ENCODE measurements at places on chromosomes 1 and 21.

DNA sequence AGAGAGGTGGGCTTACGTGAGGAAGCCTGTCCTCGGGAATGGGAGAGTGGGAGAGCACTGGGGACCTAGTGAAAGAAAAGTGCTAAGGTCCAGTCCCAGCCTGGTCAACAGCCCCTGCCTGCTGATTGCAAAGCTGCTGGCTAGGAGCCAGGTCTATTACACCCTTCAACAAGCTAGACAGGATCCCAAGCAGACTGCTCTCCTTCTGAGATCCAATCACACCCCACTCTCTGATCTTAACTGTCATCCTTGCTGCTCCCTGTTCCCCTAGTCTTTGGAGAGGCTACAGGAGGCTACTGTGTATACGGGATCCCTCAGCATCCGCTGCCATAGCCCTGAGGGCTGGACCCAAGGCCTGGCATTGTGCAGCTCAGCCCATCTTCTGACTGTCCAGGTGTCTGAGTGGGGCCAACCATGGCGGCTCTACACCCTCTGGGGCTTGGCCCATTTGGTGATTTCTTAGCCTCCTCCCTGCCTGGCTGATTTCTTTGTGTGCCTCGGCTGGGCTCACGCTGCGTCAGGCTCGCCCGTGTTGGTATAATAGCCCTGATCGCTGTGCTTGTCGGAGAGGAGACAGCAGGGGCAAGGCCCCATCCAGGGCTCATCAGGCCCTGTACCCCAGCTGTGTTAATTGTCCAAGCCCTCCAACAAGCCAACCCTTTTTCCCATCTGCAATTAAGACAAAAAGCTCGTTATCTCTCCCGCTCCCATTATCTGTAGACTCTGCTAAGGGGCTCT is 43.9 kb downstream of the NAV1 start:
- DNase-seq, result no peak

DNA sequence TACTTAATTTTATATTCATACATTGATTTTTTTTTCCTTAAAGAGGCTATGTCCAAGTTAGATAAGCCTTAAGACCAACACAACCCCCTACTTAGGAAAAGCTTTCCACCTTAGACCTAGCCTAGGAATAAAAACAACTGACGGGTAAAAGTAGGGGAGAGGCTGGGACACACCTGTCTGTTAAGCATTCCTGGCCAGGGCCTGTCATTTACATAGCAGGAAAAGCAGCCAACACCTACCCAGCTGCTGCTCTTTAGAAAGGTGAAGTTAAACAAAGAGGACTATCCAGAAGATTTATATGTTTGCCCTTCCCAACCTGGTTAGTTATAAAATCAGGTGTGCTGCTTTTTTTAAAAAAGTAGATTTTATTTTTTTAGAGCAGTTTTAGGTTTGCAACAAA is 29.1 kb upstream of the SAMD13 start:
- no peak for DNase-seq

DNA sequence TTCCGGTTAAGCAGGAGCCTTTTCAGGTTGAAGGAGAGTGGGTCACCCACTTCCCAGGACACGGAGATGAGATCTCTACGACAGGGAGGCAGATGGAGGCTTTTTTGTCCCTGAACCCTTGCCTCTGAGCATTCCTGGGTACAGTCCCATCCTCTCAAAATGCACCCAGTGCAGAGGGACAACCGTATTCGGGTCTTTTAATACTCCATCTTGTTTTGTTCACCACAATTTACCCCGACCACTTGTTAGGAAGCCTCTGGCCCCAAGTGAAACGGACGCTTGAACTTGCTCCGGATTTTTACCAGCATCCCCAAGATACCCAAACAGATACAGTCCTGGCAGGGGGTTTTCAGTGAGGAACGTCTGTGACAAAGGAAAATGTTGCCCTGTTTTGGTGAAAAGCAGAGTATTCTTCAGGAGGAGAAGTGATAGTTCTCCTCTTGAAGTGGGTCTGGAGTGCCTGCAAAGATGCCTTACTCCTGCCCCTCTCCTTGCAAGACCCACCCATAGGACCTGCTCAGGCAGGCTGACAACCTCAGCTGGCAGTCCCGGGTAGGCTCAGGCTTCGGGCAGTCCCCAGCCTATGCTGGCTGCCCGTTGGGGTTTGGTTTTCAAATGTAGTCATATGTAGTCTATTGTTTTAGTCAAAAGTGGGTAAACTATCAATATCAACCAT is 669 bp upstream of the ARL8A start:
- no peak for DNase-seq

- no peak for DNase-seq
Observed at GRCh38 chr1:151847867-151848596, 5.5 kb downstream of the THEM5 start.

DNA sequence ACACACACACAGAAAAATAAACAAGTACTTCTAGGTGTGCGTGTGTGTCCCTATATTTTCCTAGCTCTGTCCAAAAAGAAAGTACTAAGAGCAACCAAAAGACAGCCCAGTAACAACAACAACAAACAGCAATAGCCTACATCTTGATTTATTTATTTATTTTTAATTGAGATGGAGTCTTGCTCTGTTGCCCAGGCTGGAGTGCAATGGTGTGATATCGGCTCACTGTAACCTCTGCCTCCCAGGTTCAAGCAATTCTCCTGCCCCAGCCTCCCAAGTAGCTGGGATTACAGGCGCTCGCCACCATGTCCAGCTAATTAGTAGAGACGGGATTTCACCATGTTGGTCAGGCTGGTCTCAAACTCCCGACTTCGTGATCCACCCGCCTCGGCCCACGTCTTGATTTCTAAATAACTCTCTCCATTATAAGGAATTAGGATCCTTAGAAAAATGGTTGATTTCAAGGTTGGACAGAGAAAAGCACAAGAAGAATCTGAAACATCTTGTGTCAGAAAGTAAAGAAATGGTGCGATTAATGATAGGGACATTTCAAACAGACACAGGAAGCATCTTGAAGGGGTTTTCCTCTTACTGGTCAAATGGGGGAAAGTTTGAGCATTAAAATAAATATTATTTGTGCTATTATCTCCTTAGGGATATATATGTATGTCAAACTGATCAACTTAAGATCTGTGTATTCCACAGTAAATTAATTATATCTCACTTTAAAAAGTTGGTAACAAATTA is 59.4 kb downstream of the ARID4B start:
- DNase-seq, result no peak

DNA sequence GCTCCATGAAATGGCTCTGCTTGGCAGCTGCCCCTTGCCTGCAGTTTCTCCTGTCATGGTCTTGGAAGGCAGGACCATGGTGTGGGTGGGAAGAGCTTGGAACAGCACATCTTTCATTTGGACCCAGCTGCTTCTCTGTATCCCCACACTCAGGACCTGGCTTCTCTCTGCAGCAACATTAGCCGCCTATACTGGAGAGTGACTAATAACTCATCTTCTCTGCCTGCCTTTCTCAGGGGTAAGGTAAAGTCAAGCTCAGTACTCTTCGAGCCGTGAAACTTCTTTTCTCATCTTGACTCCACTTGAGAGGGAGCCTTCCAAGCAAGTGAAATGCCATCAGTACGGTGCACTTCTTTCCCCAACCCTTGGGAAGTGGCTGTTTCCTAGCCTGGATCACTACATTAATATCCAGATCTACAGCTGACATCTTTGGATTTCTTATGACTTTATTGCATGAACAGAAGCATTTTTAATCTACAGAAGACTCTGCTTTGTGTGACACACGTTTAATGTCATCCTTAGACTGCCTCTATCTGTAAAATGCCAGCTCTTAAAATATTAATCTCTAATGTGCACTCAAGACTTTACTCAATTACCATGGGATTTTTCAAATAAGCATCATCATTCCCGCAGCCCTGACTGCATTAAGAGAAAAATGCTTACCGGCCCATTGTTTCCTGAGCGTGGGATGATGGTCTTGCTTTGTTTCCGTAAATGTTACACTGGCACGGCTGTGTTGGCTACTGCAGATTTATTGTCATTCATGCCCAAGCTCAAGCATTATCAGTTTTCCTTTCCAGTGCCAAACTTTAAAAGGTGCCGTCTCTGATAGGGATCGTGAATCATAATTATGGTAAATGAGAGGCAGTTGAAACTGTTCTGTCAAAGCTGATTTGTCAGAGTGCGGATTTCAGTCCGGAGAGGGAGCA is 242.9 kb downstream of the HHAT start:
- DNase-seq, result no peak

DNA sequence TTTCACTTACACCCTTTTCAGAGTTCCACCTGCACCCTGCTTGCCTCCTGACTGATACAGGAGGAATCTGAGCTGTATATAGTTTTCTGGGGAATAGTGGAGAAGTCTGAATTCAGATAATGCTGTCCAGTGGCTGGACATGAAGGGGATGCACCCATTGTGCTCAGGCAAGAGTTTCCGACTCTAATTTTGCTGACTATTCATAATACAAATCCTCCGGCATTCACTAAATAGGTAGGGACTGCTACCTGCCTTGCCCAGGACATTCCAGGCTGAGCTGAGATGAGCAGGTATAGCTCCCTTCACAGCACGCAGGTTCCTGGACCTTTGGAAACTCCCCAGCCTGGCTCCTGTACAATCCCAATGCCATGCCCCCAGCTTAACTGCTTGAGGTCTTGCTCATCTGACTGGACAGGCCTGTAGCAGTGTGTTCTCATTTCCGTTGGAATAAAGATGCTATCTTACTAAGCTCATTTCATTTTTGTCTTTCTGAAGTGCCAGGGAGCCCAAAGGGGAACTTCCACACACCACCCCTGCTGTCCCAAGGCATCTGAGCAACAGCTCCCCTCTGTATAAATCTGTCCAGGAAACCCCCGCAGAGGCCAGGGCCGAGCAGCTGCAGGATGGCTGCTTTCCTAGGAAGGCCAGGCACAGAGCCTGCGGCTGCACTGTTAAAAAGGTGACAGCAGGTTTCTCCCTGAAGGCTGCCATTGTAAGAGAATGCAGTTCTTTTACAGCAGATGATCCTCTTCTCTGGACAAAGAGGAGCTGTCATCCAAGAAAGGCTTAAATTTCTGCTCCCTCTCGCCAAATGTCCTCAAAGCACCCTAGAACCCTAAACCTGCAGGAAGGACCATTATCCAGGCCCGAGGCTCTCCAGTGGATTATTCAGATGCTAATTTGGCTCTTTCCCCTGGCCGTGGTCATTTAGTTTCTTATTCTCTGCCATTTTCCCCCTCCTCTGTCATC is 21.7 kb upstream of the VASH2 start:
- DNase-seq, result no peak

GRCh38 chr1:6497215-6497866 is 5.9 kb upstream of the PLEKHG5 start:
- no peak for DNase-seq

- no peak for DNase-seq
Observed at GRCh38 chr1:38235705-38236104, 189.1 kb upstream of the POU3F1 start.

DNA sequence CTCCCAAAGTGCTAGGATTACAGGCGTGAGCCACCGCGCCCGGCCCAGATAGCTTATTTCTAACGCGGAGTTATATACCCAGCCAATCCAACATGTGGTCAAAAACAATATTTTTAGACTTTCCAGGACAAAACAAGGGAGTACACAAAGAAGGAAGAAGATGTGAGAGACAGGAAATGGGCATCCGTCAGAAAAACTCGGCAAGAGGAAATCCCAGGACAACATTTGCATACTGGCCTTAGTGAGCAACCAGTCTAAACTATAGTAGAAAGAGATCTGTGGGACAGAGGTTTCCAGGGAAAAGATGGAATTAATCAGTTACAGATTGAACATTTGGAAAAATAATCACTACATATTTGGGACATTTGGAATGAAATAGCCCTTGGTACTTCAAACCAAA is 11.4 kb downstream of the ARMH1 start:
- no peak for DNase-seq

GRCh38 chr1:84402060-84402459 is 3.8 kb downstream of the DNASE2B start:
- no peak for DNase-seq

DNA sequence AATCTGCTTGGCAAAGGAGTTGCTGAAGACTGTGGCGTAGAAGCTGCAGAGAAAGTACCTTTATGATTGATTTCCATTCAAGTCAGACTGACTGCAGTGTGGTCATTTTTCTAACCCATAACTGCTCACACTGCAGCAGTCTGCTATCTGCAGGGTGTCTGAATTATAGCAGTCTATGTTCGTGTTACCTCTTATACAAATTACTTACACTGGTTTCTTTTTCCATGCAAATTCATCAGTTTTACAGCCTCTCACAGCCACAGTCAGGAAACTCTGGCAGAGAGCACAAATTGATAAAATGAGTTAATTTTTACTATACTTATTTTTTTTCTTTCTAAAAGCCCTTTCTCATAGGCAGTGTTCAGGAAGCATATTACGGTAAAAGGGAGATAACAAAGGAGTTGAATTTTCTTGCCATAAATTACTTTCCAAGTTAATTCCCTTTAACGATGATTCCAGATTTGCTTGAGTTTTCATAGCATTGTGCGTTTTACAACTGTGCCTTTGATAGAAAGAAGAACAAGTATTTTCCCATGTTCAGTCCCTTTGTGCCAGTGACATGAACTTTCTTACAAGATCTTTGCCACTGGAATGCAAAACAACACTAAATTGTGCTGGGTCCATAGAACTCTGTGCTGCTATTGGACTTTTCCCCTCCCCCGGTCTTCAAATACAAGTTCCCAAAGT is 261.5 kb downstream of the NFIA start:
- DNase-seq, result no peak

GRCh38 chr1:158285756-158286241 is 3.9 kb upstream of the CD1C start:
- no peak for DNase-seq

DNA sequence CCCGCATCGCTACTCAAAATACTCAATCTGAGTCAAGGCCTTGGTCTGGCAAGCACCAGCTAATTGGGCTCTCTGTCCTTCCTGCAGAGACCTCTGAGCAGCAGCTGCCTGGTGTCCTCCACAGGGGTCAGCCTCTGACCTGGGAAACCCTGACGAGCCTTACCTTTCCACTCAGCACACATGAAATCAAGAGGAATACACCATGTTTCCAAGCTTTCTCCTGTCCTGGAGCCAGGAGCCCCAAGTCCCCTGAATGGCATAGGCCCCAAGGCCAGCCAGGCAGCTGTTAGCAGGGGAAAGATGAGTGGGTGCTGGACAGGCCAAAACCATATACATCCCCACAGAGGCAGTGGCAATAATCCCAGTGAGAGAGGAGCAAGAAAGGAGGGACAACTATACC is 27.2 kb upstream of the TSPEAR start:
- no peak for DNase-seq
